ENCODE measurements at places on chromosomes 2 and 18. TPM values are rescaled to one million over a fixed set of nuclear protein-coding genes. Genes with fewer than 3 reads are reported as not detected.

DNA sequence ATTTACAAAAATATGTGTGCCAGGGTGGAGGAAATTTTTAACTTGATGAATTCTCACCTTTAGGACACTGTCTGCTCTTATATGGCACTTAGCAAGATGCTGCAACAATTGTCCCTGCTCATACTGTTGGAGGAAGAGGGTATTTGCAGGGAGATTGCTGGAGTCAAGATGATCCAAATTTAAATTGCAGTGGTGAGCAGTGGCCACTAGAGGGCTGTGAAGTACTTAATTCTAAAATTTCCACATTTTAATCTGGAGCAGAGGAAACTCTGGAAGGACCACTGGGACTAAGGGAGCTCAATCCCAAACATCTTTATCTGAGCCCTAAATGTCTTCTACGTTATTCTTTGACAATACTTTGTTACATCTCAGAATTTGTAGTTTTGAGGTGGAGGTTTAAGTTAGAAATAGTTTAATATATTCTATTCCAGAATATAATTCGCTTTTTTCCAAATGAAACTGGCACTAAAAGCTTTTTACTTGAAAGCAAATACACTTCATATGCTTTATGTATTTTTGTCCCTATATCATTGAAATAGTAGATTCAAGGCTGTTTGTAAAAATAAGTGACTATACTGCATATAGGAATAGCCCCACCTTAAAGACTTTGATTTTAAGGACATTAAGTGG lies 33.0 kb upstream of the PTH2R start:
- DNase-seq: no peak

DNA sequence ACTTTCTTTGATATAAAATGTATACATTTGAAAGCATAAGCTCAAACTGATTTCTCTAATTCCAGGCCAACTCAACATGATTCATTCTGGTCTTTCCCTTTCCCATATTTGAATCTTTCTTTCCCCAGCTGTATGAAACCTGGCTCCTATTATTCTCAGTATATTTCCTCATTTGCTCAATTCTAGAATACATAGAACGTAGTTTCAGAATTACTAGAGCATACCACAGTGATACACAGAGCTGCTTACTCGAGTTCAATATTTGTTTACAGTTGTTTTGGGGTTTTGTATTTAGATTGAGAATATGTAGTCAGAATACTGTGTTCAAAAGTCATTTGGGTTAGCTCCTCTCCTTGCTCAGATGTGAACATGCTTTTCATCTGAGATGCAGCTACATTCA lies 43.0 kb downstream of the TNFRSF11A start:
- no peak for DNase-seq

The CIB4 gene
- polyA plus RNA-seq: not detected

The ATP5F1A gene
- 1,401 TPM for polyA plus RNA-seq

- no peak for DNase-seq
Observed at GRCh38 chr18:28468901-28469300, 292.0 kb upstream of the CDH2 start.

Data from right cardiac atrium (tissue), 5 donors.